Hematopoietic multipotent progenitor cell treated with erythropoietin and hydrocortisone succinate and interleukin-3 and kit ligand, for 6 days (in vitro differentiated cells): ENCODE measurements at places on chromosomes 6 and 20.

- peak; percentile 15 for DNase-seq
These were observed 16.0 kb downstream of the DSE start for GRCh38 chr6:116386581-116387299.

DNA sequence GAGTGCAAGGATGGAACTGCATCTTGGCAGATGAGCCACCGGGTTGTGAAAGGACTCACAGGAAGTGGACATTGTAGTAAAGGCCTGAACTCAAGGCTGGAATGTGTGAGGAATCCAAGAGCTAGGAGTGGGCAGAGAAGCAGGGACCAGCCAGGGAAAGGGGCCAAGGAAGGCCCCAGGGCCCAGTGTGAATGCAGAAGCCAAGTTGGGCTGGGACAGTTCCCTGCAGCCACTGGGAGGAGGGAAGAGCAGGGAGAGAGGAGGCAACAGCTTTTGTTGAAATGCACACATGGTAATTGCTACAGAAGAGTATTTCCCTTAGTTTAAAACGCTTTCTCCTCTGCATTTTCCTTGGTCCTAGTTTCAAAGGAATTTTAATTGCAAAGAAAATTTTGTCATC, 34.6 kb downstream of the CDH22 start:
- no peak for DNase-seq

DNA sequence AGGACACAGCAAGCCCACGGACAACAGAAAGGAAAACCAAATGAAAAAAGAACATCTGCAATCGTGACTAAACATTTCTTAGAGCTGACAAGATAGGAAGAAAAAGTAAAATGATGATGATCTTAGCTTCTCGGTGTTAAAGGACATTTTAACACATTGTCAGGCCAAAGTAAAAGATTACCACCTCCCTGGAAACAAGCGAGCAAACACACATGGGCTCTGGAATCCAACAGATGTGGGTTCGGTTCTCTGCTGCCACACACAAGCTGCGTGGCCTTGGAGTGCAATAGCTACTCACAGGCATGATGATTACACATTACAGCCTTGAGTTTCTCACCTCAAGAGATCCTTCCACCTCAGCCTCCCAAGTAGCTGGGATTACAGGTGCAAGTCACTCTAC, 7.5 kb upstream of the AAR2 start:
- peak; percentile 27 for DNase-seq

DNA sequence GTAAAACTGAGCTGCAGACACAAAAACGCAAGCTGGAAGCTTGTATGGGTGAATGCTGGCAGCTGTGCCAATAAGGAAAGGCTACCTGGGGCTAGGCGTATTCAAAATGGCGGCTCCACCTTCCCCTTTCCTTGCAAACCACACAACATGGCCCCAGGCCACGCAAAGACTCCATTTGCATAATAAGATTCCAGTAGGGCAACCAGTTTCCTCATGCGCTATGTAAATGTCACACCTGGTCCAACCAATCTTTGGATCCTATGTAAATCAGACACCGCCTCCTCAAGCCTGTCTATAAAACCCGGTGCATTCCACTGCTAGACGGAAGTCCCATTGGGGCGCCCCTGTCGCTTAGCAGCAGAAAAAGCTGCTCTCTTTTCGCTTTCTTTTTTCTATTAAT, 505.9 kb upstream of the BTBD3 start:
- no peak for DNase-seq

GRCh38 chr6:10138917-10139316, 276.0 kb downstream of the TFAP2A start:
- no peak for DNase-seq

- DNase-seq = no peak
These were observed 3.5 kb downstream of the DLGAP4 start for GRCh38 chr20:36309643-36310042.

DNA sequence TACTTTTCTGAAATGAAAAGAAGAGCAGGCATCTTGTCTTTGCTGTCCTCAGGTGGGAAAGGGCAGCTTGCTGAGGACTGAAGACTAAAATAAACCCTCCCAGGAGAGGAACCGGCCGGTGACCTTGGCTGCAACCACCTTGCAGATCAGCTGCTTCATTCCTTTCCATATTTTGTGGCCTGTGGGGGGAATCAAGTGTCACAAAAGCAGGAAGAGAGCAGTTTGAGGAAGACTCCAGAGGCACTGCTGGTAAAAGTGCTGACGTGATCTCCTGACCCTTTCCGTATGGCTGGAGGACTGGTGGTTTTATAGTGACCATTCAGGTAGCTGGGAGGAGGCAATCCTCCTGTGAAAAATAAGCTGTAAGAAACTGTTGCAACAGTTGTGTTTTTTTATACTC, 157.0 kb downstream of the PLCB4 start:
- DNase-seq = no peak

DNA sequence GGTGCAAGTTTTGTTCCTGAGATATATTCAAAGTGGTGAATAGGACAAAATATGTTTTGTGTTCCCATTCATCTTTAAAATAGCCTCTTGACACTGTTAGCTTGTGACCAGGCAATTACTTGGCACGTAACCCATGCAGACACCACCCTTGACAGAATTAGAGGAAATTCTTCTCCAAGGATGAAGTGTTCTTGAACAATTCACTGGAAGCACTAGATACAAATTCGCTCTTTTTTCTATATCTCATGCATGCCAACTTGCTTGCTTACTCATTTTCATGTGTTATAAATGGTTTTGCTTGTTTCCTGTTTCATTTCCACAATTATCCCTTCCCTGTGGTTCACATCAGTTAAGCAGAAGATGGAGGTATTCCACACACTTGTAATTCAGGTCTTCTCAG, 105.2 kb upstream of the MAN1A1 start:
- no peak for DNase-seq

- DNase-seq = peak; percentile 71
These were observed 54.4 kb upstream of the ZNF337 start for GRCh38 chr20:25750765-25751696.

- no peak for DNase-seq
These were observed 20.5 kb downstream of the UBE2V1 start for GRCh38 chr20:50092436-50092835.

DNA sequence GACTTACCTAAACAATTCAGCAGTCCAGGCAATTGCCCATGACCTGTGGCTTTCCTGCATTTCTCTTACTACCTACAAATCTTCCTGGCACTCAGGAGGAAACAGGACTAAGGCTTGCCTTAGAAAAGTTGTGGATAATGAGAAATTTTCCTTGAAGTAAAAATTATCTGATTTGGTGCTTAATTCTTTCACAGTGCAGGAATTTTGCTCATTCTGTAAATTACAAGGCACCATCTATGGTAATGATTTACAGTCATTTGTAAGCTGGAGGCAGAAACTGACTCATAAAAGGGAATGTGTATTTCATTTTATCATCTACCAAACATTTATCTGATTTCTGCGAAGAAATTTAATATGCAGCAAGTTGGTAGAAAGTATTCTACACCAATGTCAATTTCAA, 211.5 kb upstream of the FKBP1C start:
- no peak for DNase-seq

GRCh38 chr20:49283703-49284625, 6.1 kb upstream of the ZNFX1 start:
- DNase-seq = peak; percentile 33

DNA sequence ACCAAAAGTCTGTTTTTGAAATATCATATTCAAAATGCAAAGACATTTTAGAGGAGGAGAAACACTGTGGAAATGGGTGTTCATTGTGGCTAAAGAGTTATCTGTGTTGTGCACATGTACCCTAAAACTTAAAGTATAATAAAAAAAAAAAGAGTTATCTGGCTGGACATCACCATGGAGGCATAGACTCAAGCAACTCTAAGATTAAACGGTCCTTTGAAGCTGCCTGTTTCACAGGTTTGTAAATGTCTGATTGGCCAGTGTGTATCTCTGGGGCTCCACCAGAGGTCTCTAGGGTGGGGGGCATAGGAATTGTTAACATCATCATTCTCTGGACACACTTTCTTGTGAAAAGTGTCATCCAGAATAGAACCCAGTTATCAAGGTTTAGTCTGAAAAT, 39.2 kb downstream of the TSPYL4 start:
- peak; percentile 54 for DNase-seq

DNA sequence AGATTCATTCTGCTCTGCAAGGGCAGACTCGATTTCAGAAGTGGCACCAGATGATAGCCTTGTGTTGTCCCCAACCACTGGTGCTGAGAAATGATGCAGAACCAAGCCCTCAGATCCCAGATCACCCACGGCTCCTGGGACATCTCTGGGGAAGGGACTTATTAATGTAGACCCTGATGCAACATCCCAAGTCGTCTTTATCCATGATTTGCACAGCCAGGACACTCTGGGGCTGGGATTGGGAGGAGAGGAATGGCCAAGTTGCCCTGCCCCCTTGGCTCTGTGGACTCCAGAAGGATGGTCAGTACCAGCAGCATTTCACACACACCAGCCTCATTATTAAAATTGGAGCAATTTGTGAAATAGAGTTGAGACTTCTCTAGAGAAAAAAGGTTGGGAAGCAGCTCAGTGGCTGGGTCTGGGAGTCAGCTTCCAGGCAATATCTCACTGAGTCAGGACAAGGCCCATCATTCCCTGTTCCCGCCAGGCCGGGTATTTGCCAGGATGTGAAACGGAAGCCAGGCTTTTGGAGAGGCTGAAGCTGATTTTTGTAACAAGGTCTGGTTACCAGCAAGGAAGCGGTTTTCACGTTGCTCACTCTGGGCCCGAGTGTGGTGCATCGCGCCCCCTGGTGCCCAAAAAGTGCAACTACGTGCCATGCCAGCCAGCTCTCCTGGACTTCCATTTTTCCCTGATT, 67.4 kb downstream of the ZBTB2 start:
- DNase-seq = peak; percentile 78

GRCh38 chr6:130559166-130559565, 193.3 kb downstream of the TMEM200A start:
- DNase-seq = no peak

- no peak for DNase-seq
These were observed 51.6 kb upstream of the FNDC1 start for GRCh38 chr6:159117563-159117962.

DNA sequence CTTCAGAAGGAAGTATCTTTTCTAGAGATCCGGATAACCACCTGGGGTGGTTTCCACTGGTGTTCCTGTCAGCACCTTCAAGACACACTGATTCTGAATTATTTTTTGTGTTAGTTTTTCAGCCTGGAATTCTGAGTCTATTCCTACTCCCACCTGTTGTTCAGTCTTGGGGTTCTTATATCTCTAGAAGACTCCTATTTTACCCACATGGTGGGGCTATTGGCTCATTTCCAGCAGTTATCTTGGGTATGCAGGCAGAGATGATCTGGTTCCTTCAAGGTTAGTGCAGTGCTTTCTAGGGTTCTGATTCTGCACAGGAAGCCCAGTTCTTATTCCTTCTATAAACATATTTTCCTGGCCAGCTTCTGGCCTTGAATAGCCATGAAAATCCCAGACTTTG, 175.6 kb upstream of the PDE7B start:
- peak; percentile 81 for DNase-seq

DNA sequence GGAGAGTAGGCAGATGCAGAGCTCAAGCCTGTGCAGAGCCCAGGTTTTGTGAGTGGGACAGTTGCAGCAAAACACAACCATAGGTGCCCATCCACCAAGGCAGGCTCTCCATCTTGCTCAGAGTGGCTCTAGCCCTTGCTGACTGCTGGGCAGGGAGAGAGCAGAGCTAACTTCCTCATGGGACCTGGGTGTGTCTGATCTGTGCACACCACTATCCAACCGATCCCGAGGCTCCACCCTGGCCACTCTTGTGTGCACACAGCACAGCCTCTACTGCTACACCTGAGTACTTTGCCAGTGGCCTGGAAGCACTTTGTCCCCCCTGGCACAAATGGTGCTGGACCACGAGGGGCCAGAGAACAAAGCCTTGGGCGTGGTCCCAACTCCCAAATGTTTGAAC, 7.9 kb upstream of the DEFB125 start:
- no peak for DNase-seq

GRCh38 chr20:13400453-13400852, 179.4 kb downstream of the ISM1 start:
- no peak for DNase-seq

GRCh38 chr20:872855-873520, 39.5 kb downstream of the FAM110A start:
- DNase-seq = no peak

DNA sequence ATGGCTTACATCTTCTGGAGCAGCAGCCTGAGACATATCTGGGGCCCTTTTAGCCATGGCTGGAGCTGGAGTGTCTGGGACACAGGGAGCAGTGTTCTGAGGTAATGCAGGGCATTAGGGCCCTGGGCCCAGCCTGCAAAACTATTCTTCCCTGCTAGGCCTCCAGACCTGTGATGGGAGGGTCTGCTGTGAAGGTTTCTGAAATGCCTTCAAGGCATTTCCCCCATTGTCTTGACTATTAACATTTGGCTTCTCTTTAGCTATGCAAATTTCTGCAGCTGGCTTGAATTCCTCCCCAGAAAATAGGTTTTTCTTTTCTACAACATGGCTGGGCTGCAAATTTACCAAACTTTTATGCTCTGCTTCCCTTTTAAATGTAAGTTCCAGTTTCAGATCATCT, 61.5 kb downstream of the EDN1 start:
- DNase-seq = no peak

GRCh38 chr20:6613280-6613861, 154.1 kb upstream of the BMP2 start:
- no peak for DNase-seq

DNA sequence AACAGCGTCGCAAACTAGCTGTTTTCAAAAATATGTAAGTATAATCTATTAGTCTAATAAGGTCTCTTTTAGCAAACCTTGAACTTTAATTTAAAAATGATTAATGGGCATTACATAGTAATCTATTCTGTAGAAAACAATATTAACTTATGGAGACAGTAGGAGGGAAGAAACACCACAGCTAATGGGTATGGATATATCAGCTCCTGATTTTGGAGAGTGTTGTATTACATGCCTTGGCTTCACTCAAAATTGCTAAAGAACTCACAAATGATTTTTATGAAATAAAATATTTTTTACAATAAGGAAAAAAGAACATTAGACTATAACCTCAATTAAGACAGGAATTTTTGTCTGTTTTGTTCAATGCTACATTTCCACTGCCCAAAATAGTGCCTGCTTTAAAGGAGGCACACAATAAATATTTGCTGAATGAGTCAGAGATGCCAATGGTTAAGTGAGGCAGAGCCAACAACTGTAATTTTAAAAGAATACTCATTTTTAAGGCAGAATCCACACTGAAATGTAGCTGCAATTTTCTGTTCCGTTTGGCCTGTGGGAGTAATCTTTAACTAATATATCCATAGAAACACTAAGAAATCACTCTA, 15.7 kb downstream of the ATG5 start:
- no peak for DNase-seq

- no peak for DNase-seq
These were observed 10.1 kb downstream of the AAR2 start for GRCh38 chr20:36246401-36246800.

GRCh38 chr6:170260686-170261085, 30.2 kb downstream of the DLL1 start:
- no peak for DNase-seq

DNA sequence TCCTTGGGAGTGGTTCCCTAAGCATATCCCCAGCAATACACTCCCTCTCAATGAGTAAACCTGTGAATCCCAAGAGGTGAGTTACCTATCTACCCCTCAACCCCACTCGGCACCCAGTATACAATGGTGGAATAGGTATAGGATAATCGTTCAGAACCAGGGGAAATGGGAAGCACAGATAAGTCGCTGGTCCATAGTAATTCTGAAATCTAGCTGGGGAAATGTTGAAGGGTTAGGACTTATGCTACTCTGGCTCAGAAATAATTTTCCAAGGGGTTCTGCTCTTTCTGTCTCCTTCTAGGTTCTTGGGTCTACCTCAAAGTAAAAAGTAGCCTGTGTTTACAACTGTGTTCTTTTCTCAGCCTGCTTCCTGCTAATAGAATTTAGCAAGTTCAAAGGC, 62.3 kb upstream of the NNAT start:
- DNase-seq = no peak
